ENCODE measurements at places on chromosomes 1 and 21.

GRCh38 chr1:183633676-183634343 lies 1.8 kb downstream of the ARPC5 start:
- no peak for DNase-seq

GRCh38 chr1:8120693-8121260 lies 94.7 kb upstream of the ERRFI1 start:
- no peak for DNase-seq

GRCh38 chr1:54047384-54048305 lies 5.4 kb downstream of the TMEM59 start:
- DNase-seq: no peak

- no peak for DNase-seq
Observed at GRCh38 chr1:171381866-171382210, 67.9 kb downstream of the FMO4 start.

- DNase-seq: no peak
Observed at GRCh38 chr1:184649451-184649888, 105.2 kb downstream of the EDEM3 start.

GRCh38 chr1:93665015-93665414 lies 16.6 kb downstream of the BCAR3 start:
- no peak for DNase-seq

DNA sequence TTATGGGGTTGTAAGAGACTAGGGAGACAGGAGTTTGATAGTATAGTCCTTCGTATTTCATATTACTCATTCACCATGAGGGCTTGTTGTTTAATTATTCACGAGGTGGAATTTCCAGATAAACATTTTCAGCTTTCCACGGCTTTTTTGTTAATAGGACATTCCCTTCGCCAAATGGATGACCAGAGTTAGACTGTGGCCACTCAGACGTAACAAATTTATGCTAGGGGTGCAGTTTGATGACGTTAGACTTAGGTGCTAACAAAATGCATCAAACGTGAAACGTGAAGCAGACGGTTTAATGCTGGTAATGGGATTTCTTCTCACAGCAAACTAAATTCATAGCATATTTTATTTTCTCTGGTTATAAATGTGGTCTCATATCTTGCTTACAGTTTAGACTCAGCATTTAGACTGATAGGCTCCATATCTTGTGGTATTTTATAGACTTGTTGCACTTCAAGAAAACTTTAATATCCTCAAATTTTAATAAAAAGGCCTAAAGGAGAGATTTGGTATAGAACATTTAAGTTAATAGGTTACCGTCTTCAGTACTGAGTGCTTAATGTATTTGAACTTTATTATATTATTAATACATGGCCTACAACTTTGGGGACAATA lies 2.3 kb downstream of the DHX9 start:
- DNase-seq: no peak

- no peak for DNase-seq
Observed at GRCh38 chr1:230098723-230099122, 31.7 kb downstream of the GALNT2 start.

GRCh38 chr1:85259912-85260274 lies 431 bp upstream of the C1orf52 start:
- no peak for DNase-seq

- DNase-seq: no peak
Observed at GRCh38 chr1:150688763-150689162, 8.2 kb downstream of the GOLPH3L start.

DNA sequence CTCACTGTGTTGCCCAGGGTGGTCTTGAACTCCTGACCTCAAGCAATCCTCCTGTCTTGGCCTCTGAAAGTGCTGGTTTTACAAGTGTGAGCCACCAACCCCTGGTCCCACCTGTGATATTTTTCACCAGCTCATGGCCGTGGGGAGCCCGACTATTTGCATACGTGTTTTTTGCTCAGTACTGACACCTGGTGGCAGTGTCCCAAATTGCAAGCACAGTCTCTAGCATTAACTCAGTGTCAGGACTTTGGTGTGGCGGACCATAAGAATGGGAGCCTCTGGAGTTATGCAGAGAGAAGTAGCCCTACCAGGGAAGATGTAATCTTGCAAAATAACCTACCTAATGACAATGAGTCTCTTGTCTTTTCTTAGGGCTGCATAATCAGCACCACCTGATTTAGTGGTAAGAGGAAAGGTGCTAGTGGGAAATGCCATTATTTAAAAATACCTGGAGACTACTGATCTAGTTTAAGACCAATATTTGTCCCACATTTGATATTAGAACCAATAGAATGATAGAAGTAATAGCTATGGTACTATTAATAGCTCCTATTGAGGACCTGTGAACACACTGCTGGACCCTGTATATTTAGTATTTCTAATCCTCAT lies 305.4 kb downstream of the DISC1 start:
- no peak for DNase-seq

- DNase-seq: no peak
Observed at GRCh38 chr21:44365967-44366585, 12.7 kb downstream of the TRPM2 start.

GRCh38 chr1:107704911-107705310 lies 260.1 kb downstream of the VAV3 start:
- no peak for DNase-seq

- no peak for DNase-seq
Observed at GRCh38 chr1:42691157-42691498, 8.9 kb downstream of the YBX1 start.

GRCh38 chr21:43763901-43764523 lies 12.1 kb downstream of the CSTB start:
- no peak for DNase-seq

GRCh38 chr1:29682919-29683295 lies 446.6 kb downstream of the PTPRU start:
- DNase-seq: no peak

DNA sequence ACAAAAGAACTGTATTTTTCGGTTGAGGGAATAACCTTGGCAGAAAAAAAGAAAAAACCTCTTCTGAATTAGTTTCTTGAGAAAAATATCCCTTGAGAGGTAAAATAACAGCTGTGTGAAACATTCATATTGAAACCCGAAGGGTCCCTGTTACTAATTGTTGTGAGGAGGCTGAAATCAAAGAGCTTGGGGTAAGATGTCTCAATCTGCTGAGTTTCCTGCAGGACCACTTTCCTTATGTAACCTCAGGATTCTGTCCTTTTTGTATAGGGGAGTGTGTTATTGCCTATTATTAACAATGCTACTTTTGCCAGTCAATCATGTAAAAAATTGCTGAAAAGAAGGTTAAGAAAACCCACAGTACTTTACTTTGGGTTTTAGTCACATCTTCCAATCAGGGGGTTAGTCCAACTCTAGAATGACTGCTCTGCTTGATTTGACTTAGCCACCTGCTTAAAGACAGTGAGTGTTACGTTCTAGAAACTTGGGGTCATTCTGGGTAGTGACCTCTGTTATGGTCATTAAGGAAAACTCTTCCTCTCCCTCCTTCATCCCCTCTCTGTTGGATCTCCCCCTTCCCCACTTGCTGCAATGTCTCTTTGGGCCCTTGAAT lies 138.8 kb downstream of the GIPC2 start:
- no peak for DNase-seq

Measured in substantia nigra (tissue), 51 donors.